ENCODE measurements at places on chromosomes 4 and X.
A peak's percentile ranks its signal among the peaks of the same experiment; 100 is the strongest.

- DNase-seq, result no peak
These were observed 177.7 kb downstream of the LDB2 start for GRCh38 chr4:16720761-16721160.

GRCh38 chrX:30561191-30561590 is 16.4 kb downstream of the TASL start:
- DNase-seq, result no peak

GRCh38 chrX:137172317-137172948 is 138.6 kb upstream of the GPR101 start:
- no peak for DNase-seq

DNA sequence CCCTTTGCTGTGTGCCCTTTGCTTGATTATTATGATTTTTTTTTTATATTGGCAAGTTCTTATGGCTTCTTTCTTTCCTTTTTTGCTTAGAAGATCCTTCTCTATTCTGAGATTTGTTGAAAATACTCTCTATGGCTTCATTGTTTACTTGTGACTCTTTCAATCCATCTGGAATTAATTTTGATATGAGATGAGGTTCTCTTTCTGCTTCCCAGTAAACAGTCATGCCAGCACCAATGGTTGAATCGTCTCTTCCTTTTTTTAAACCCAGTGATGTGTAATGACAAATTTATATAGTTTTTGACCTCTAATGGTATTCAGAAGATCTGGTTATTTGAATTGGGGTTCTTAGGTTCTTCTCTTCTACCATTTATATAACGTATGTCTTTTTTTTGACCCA is 121.8 kb downstream of the ARHGAP10 start:
- no peak for DNase-seq

DNA sequence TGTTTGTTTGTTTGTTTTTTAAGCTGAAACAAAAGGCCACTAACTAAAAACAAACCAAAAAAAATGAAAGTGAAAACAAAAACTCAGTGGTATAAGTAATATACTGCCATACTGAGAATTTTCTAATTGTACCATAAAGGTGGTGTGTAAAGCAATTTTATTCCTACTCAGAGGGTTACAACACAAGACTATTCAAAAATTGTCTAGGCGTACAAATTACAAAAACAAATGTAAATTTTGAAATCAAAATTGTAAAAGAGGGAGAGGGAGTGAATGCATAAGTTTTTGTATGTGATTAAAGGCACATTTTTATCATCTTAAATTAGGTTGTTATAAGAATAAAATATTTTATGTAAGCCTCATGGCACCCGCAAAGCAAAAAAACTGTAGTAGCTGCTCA is 232.6 kb downstream of the STK32B start:
- DNase-seq, result no peak

- DNase-seq, result no peak
These were observed 11.2 kb downstream of the MEPE start for GRCh38 chr4:87843936-87844335.

GRCh38 chr4:141541851-141542250 is 94.5 kb upstream of the IL15 start:
- no peak for DNase-seq

GRCh38 chr4:128565565-128566186 is 243.8 kb upstream of the JADE1 start:
- DNase-seq, result peak; percentile 5

DNA sequence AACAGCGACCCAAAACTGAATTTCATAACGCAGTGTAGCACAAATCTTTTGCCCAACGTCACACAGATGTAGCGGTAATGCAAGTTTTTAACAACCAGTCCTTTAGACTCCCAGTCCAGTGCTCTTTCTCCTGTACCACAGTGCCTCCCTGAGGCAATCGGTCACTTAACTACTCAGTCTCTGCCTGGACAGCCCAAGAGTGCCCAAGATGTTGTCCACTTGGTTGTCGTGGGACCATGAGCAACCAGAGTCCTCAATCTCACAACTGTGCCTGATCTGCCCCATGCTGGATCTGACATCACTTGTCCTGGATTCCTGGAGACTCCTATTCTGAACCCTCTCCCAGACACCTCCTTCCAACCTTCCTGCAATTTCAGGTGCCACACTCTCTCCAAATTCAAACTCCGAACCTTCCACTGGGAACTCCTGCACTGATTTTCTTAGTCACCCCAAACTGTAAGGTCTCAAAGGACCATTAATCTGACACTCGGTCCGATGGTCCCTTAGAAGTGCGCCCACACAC is 702 bp downstream of the MMGT1 start:
- DNase-seq, result no peak

DNA sequence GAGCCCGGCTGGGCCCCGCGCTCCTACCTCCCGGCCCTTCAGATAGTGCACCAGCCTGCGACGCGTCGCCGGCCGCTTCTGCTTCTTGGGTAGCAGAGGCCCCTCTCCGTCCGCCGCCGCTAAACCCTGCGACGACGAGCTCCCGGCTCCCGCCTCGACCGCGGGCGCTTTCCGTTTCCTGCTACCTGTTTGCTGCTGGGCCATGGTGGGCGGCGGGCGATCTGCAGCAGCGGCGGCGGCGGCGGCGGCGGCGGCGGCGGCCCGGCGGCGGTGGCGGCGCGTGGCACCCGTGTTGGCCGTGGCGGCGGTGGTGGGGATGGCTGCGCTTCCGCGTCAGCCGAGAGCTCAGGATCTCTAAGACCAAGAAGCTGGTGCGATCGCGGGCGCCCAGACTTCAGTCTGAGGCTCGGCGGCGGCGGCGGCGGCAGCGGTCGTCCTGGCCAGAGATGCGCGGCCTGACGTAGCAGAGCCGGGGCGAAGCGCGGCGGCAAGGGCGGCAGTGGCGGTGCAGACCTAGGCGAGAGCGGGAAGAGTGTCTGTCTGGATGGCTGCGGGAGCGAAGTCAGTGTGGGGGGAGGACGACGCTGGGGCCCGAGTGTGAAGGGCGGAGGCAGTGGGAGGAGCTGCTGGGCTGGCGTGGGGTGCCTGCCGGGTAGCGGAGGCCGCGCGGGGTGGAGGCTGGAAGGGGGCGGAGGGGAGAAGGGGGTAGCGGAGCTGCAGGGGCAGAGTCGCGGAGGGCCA is at the start of gene DCAF12L2:
Gene DCAF12L2 (minus strand): TSS at position 569 of the 741 bp plus-strand sequence. CDS start 365 bp downstream, at position 204.
- DNase-seq, result no peak

- DNase-seq, result no peak
These were observed 68.8 kb downstream of the STK32B start for GRCh38 chr4:5120067-5120466.
